ENCODE measurements at places on chromosomes 12 and 14.

DNA sequence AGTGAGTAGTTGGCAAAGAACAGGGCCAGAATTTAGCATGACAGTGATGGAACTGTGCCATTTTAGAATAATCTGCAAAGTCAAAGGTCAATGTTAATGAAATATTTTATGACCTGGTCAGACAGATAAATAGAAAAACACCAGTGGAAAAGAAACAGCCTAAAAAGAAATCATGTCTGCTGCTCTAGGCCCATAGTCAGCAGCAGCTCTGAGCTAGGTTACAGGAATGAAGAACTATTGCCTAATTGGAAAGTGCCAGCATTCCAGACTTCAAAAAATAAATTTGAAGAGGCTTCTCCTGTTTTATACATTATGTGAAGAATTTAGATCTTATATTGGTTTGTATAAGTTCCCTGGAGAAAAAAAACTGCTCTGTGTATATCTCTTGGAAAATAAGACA is 9.8 kb downstream of the NPC2 start:
- no peak for DNase-seq

GRCh38 chr12:72540811-72541210 is 268.6 kb downstream of the TRHDE start:
- no peak for DNase-seq

- no peak for DNase-seq
These were observed 13.8 kb upstream of the IL26 start for GRCh38 chr12:68239309-68239982.

DNA sequence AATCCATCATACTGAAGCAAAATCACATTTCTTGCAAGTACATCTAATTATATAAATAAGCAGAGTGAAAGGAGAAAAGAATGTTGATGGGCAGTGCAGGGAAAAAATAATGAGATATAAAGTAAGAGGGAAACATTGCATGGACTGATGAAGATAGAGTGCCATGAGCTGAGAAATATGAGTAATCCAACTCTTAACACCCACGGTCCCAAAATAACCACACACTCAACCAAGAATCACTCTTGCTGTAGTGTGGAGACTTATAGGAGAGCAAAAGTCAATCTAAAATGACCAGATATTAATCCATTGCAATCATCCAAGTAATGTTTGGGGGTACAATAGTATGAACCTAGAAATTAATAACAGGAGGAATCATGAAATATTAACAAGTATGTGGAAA is 40.2 kb downstream of the MYF5 start:
- no peak for DNase-seq

GRCh38 chr14:77902811-77903210 is 102.9 kb downstream of the ADCK1 start:
- no peak for DNase-seq

DNA sequence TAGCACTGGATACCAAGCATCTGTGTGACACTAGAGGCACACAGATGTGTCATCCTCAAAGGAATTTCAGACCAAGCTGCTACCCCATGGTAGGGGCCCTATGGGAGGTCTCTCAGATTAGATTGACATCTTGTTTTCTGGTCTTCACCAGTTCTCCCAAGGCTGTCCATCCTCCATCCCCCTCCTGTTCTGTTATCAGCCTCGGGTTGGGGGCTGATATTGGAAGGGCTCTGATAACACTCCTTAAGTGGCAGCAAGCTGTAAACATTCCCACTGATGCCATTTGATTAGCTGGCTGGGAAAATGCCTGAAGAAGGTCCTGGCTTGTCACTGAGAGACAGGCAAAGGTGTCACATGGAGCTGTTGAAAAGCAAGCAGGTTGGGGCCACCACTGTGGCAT is 185.9 kb upstream of the RBM19 start:
- no peak for DNase-seq

- no peak for DNase-seq
These were observed 84.6 kb downstream of the ESR2 start for GRCh38 chr14:64209444-64210131.

DNA sequence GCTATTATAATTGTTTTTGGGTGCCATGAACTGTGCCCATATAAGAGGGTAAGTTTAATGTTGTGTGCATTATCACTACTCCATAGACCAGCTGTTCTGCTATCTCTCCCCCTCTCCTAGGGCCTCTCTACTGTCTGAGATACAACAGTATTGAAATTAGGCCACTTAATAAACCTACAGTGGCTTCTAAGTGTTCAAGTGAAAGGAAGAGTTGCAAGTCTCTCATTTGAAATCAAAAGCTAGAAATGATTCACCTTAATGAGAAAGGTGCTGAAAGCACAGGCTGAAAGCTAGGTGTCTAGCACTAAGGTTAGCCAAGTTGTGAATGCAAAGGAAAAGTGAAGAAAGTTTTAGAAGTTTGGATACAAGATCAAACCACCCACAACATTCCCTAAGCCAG is 168.0 kb downstream of the SLC16A7 start:
- DNase-seq: no peak

GRCh38 chr14:24176599-24176998 is 4.7 kb downstream of the REC8 start:
- no peak for DNase-seq

- no peak for DNase-seq
These were observed 10.2 kb downstream of the BICD1 start for GRCh38 chr12:32116897-32117296.

- DNase-seq: no peak
These were observed 268.2 kb upstream of the PLEKHG7 start for GRCh38 chr12:92434607-92435025.

GRCh38 chr14:69043596-69044260 is 64.6 kb upstream of the ACTN1 start:
- no peak for DNase-seq

DNA sequence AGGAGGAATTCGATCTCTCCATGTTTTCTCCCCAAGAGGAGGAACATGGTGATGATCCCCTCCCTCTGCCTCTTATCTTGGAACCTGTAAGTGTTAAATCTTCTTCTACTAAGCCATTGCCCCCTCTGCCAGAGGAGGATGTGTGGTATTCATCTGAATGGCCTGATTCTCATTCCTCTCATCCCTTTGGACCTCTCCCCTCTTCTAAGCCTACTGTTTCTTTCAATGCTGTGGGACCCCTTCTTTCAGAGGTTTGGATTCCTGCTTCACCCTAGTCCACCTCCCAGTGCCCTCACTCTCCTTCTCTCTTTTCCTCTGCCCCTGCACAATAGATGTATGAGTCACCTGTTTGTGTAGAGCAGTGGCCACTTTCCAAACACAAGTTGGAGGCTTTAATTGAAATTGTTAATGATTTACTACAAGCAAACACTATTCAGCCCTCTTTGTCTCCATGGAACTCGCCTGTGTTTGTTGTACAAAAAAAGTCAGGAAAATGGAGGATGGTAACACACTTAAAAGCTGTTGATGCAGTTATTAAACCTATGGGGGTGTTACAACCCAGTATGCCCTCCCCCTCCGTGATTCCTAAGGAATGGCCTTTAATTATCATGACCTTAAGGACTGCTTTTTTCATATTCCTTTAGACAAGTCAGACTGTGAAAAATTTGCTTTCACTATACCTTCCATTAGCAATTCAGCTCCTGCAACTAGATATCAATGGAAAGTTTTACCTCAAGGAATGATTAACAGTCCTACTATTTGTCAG is 192.1 kb upstream of the ALG10B start:
- DNase-seq: no peak

GRCh38 chr14:95125221-95125620 is 32.1 kb downstream of the DICER1 start:
- DNase-seq: no peak

GRCh38 chr14:73173092-73173735 is 36.9 kb downstream of the PSEN1 start:
- DNase-seq: no peak

DNA sequence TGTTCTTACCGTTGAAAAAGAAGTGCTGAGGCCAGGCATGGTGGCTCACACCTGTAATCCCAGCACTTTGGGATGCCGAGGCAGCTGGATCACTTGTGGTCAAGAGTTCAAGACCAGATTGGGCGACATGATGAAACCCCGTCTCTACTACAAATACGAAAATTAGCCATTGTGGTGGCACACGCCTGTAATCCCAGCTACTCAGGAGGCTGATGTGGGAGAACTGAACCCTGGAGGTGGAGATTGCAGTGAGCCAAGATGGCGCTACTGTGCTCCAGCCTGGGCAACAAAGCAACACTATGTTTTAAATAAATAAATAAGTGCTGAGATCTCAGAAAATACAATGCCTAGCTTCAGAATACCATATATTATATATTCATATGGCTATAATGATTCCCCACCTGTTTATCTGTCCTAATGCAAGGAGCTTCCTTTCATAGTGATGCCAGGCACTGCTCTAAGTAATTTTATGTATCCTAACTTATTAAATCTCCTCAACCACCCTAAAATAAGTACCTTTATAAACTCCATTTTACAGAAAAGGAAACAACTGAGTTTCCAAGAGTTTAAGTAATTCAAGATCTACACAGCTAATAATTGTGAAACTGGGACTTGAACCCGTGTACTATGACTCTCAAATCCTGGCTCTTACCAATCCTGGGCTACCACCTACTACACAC is 7.3 kb downstream of the PHLDA1 start:
- no peak for DNase-seq

DNA sequence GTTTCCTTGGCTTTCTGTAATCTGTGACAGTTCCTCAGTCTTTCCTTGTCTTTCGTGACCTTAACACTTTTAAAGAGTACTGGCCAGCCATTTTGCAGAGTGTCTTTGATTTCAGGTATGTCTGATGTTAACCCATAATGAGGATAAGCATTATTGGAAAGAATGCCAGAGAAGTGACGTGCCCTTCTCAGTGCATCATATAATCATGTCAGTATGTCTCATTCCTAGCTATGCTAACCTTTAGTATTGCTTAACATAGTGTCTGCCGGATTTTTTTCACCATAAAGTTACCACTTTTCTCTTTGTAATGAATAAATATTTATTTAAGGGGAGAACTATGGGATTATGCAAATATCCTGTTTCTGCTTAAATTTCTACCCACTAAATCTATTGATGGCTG is 28.5 kb downstream of the RERG start:
- no peak for DNase-seq

DNA sequence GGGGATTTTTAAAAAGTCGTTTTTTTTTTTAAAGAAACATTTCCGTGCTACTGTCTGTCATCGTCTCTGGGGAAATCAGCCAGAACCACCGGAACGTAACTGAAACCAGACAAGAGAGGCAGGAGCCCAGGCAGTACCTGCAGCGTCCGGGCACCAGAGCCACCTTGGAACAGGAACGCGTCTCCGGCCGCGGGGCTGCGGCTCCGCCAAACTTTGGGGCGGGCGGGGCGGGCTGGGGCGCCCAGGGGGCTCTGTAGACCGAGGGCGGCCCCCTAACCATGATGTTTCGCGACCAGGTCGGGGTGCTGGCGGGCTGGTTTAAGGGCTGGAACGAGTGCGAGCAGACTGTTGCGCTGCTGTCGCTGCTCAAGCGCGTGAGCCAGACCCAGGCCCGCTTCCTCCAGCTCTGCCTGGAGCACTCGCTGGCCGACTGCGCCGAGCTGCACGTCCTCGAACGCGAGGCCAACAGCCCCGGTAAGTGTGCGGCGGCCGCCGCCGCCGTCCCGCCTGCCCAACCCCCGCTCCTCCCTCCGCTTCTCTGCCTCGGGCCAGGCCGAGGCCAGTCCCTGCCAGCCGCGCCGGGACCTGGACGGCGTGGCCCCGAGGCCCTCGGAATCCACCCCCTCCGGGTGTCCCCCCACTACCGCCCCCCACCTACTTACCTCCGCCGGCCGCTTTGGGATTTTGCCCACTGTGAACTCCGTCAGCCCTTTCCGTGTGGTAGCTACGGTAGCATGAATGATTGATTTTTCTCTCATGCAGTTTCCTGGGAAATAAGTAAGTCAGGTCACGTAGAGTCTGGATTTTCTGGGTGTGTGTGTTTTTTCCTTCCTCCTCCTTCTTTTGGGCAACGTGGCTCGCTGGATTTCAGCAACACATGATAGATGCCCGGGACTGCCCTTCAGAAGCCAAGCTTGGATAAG is 972 bp downstream of the SAMD4A start:
- DNase-seq: no peak

DNA sequence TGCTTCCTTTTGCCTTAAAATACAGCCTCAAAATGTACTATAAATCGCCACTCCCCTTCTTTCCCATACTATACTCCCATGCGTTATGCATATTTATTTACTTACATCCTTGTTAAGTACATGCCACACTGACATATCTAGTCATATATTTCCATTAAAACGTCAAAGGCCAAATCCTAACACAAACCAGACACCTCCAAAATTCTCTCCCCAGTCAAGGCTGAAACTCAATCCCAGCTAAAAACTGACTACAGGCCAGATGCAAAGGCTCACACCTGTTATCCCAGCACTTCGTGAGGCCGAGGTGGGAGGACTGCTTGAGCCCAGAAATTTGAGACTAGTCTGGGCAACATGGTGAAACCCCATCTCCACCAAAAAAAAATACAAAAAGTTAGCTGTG is 5.7 kb upstream of the CAND1 start:
- no peak for DNase-seq

GRCh38 chr12:58537278-58537677 is 383.0 kb downstream of the LRIG3 start:
- no peak for DNase-seq

DNA sequence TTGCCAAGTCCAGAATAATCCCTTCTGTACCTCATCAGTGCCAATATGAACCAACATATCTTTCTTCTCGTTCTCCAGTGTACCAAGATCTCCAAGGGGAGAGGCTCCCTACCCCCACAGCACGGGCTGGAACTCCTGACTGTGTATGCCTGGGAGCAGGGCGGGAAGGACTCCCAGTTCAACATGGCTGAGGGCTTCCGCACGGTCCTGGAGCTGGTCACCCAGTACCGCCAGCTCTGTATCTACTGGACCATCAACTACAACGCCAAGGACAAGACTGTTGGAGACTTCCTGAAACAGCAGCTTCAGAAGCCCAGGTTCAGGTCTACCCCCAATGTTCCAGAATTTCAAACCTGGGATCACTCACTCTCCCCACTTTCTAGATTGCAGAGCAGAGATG is 10.5 kb upstream of the OAS2 start:
- no peak for DNase-seq

- no peak for DNase-seq
These were observed 50.4 kb upstream of the CLMN start for GRCh38 chr14:95370076-95370475.

DNA sequence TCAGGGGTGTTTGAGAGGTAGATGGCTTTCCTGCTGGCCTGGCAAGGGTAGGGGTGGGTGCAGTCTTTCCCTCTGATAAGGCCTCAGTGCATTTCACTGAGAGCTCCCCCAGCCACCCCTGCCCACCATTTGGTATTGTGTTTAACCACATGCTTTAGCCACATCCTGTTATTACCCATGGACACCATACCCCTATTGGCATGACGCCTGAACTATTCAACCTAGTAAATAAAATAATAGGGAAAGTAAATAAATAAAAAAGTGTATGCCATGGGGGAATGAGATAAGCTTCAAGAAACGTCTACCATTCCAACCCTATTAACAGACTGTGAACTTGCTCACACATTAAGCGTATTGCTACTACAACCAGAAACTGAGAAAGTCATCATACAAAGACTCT is 7.6 kb upstream of the LGR5 start:
- DNase-seq: no peak

GRCh38 chr12:401235-402028 is at the start of gene CCDC77:
TSS of gene CCDC77 (plus strand) at chr12:401644. CDS start at chr12:409384, 7,740 bp downstream.
- no peak for DNase-seq
